Activated CD4-positive, alpha-beta T cell treated with anti-CD3 and anti-CD28 coated beads, Interleukin-2, amount 50 U/mL, for 48 hours (primary cell): ENCODE measurements at places on chromosomes 5 and 9.

DNA sequence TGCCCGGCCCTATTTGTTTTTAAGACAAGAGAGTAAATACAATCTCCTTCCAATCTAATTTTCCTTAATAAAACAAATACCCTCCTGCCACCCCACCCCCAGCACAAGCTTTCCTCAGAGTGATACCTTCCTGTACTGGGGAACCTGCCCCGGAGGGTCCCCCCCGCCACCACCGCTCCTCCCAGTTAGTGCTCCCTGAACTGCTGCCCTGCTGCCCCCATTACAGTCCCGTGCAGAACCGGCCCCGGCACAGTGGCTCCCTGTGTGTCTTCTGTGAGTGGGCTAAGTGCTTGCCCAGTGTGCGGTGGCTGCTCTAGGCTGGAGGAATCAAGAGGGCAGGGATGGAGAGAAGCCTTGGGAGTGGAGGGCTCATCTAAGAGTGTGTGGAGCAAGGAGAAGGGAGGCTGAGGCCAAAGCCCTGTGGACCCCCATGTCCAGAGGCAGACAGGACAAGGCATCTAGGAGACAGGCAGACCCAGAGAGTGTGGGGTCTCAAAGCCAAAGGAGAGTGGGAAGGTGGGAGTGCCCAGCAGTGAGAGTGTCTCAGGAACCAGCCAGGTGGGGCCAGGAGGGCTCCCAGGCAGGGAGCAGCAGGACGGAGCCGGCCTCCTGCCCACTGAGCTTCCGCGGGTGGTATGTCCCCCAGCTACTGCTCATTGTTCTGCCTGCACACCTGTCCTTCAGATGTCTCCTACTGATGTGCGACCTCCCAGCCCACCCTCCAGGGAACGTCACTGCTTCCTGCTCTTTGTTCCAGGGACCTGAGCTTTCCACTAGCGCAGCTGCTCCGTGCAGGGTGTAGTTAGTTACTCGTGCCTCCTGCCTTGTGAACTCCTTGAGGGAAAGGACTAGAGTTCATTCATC lies 129.0 kb downstream of the DAB2IP start:
- no peak for DNase-seq

GRCh38 chr5:164372892-164373291 lies 867.5 kb downstream of the MAT2B start:
- DNase-seq: no peak

- DNase-seq: no peak
Measured at GRCh38 chr9:75451505-75451904, 363.2 kb downstream of the OSTF1 start.

DNA sequence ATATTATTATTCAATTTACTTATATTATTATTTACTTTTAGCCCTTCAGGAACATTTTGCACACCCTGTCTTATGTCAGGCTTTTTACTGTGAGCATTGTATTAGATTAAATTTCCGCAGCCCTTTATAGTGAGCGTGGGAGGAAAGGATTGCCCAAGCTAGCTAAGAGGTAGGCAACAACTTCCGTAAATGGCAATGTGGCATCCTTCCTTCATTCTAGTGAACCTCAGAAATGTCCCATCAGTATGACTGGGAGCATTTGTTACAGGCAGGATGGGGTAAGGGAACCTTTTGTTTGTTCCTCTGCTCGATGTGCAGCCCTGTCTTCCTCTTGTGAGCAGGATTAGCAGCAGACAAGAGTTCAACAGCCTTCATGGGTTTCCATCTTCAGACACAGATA lies 6.2 kb upstream of the CD180 start:
- DNase-seq: no peak

- DNase-seq: no peak
Measured at GRCh38 chr5:335740-336038, 14.2 kb downstream of the AHRR start.

DNA sequence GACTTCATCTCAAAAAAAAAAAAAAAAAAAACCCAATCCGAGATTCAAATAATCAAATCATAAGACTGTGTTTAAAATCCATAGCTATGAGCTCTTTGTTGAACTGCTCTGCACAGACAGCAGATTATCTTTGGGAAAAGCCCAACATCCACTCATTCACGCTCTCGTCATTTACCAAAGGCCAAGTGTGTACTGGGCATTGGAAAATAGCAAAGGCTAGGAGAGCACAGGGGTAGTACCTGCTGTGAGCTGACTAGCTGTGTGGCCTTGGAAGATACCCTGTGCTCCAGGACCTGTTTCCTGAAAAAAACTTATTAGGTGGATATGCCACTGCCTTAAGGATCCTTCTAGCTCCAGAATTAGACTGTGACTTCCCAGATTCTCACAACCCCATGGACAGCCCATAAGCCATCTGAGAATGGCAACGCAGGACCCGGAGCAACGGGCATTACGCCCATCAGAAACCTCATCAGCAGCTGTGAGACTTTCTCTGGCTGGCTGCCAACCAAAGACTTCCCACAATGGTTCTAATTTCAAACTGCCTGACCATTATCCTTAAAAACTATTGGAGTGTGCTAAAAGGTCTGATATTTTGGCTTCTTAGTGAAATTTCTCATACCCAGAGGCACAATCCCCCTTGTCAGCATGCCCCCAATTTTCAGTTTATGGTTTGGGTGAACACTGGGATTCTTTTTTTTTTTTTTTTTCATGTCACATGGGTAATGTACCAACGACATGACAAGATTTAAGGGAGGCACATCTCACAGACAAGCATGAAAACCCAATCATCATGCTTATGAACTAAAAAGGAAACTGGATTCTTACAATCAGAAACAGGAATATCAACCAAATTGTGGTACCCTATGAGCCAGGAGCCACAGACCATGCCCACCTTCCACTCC lies 16.8 kb downstream of the SERINC5 start:
- DNase-seq: no peak

- DNase-seq: no peak
Measured at GRCh38 chr9:34502891-34503290, 19.9 kb downstream of the ENHO start.
